Posterior cingulate gyrus (tissue), 11 donors: ENCODE measurements at places on chromosomes 13 and 19.

GRCh38 chr13:20495087-20496023 lies 30.3 kb downstream of the CRYL1 start:
- DNase-seq: peak; percentile 63

GRCh38 chr19:33245948-33246708 lies 20.5 kb upstream of the SLC7A10 start:
- no peak for DNase-seq

DNA sequence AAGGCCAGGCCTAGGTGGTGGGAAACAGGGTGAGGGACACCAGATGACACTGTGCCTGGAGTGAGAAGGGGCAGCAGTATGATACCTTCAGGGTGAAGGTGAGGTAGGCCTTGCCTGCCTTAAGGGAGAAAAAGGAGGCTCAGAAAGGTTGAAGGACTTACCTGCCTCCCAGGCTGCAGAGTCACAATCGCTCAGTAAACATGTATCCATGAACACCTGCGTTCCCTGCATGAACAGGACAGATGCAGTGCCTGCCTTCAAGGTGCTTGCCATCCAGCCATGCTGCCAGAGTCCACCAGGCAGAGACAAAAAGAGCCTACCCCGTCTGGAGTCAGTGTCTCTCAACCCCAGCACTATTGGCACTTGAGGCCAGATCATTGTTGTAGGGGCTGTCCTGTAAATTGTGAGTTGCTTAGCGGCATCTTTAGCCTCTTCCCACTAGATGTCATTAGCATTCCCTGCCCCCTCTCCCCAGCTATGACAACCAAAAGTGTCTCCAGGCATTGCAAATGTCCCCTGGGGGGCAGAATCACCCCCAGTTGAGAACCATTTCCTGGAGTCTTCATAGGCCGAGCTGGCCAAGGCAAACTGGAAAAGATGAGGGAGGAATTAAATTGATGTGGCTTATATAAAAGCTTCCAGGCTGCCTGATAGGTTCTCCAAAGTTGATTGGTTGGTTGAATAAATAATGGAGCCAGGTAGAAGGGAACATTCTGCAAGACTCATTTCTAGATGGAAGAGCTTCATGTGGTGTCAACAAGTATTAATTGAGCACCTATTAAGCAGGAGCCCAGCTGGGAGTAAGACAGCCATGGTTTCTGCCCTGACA lies 1.7 kb downstream of the MAP3K10 start:
- no peak for DNase-seq

GRCh38 chr13:110262508-110263291 lies 44.3 kb downstream of the COL4A1 start:
- DNase-seq: no peak

- DNase-seq: no peak
These were observed 9.2 kb upstream of the KANK3 start for GRCh38 chr19:8352134-8352827.

GRCh38 chr19:56681702-56682101 lies 10.1 kb upstream of the ZNF835 start:
- no peak for DNase-seq

- DNase-seq: no peak
These were observed 49.1 kb upstream of the UBAC2 start for GRCh38 chr13:99151516-99151915.

- DNase-seq: no peak
These were observed 25.0 kb downstream of the LAMP1 start for GRCh38 chr13:113322043-113322461.

GRCh38 chr13:100275746-100276145 lies 186.9 kb downstream of the PCCA start:
- no peak for DNase-seq

GRCh38 chr19:14563989-14564651 lies 7.7 kb downstream of the NDUFB7 start:
- no peak for DNase-seq

DNA sequence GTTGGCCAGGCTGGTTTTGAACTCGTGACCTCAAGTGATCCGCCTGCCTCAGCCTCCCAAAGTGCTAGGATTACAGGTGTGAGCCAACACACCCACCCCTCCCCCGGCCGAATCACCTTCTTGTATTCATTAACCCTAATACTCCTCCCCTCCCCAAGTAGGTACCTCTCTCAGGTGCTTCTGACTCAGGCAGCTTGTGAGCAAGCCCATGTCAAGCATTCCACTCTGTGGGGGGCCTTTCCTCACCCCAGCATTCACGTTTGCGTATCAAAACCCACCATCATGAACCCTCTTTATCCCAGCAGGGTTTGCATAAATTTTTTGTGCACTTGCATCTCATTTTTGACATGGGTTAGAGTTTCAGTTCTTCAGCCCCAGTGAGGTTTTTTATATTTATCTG lies 23.6 kb upstream of the RFXAP start:
- no peak for DNase-seq

DNA sequence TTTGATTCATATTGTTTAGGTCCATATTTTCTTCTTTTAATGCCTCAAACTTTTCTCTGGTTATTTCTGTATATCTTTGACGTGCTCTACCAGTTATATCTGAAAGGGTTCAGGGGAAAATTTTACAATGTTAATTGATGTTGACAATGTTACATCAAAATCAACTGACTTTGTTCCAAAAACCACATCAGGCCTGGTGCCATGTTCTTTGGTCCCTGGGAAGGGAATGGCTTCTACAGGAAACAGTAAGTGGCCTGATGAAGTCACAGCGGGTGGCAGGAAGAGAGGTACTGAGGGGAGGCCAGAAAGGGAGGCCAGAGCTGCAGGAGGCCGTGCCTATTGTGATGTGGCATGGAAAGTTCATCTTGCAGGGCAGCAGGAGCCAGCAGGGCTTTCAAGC lies 38.2 kb downstream of the CEP89 start:
- no peak for DNase-seq

GRCh38 chr13:23621316-23621645 lies 51.1 kb downstream of the TNFRSF19 start:
- no peak for DNase-seq

DNA sequence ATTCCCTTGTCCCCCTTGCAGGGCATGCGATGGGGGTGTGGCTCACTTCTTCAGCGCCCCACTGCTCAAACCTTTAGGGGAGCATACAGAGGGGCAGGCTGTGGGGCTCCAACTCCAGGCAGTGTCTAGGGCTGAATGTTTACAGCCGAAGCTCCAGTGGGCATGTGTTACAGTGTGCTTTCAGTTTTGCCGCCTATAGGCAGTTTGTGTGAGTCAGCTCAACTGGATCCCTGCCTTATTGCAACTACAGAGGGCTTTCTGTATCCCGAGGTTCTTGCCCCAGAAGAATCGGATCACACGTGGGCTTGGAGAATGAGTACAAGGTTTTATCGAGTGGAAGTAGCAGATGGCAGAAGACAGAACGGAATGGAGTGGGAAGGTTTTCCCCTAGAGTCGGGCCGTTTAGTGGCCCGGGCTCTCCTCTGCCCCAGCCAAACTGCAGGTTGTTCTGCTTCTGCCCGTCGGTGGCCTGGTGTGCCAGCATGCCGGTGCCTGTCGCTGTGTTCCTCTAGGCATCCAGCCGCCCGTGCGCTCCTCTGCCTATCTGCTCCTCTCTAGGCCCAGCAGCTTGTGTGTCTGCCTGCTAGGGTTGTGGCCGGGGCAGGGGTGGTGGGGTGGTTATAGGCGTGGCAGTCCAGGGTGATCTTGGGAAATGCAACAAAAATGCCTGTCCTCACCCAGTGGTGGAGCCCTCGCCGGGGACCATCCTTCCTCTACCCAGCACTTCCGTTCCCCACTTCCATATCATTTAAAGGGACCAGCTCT lies 435.9 kb upstream of the SGCG start:
- DNase-seq: no peak

DNA sequence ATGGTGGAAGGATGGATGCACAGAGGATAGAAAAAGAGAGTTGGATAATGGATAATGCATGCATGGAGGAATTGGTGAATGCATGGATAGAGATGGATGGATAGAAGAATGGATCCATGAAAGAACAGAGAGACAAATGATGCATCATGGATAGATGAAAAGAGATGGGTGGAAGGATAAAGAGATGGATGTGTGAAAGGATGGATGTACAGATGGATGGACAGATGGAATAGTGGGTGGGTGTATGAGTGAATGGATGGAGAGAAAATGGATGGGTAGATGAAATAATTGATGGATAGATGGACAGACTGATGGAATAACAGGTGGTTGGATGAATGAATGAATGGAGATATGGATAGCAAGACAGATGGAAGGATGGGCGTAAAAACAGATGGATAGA lies 25.7 kb downstream of the OLFM2 start:
- DNase-seq: no peak

GRCh38 chr13:57123681-57124080 lies 17.0 kb upstream of the PRR20A start:
- DNase-seq: peak; percentile 45

DNA sequence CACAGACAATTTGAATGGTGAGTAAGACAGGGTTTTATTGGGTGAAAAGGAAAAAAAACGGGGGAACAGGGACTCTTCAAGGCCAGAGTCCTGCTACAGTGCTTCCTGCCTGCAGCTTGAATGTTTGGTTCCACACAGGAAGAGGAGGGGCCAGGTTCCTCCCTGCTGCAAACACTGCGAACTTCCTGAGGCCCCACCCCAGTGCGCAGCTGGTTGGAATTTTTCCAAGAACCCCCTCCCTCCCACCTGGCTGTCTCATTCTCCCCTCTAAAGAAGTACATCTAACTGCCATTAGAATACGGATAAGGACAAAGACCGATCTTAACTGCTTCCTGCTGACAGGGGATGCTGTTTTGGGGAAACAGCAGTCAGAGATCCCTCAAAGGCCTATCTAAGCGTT lies 184.9 kb downstream of the GGACT start:
- DNase-seq: no peak

DNA sequence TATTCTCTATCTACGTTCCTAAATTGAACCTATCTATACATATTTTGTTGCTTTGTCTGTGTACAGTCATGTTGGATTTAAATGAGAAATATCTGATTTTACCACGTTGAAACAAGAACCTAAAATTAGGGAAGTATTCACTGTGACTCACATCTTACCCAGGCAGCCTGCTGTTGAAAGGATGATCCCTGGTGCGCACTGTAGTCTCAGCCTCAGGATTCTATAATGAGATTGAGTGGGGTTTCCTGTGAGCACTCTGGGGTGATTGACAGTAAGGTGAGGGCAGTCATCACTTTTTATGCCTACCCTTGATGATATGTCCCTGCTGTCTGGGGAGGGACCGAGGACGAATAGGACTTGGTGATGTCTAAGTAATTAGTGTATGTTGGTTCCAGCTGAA lies 35.4 kb downstream of the PCCA start:
- DNase-seq: no peak

GRCh38 chr13:73729046-73729445 lies 405.2 kb downstream of the KLF12 start:
- DNase-seq: no peak

DNA sequence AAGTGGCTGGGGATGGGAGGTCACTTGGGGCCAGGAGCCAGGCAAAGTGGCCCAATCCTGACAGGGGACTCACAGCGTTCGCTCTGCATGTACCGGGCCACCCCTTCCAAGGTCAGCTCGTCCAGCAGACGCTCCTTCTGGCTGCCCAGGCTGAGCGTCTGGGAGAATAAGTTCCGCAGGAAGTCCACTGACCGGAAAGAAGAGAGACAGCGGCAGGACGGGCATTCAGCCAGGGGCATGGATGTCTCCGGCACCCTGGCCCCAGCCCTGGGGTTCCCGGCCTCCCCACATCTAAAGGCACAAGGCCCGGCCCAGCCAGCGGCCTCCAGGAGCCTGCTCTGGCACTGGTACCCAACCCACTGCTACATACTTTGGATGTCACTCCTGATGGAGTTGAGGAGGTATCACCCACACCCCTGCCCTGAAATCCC lies 6.1 kb downstream of the SIRT2 start:
- no peak for DNase-seq

- DNase-seq: no peak
These were observed 7.3 kb downstream of the ADGRL1 start for GRCh38 chr19:14198384-14199376.

GRCh38 chr19:23318143-23318542 lies 67.9 kb upstream of the ZNF724 start:
- DNase-seq: no peak

DNA sequence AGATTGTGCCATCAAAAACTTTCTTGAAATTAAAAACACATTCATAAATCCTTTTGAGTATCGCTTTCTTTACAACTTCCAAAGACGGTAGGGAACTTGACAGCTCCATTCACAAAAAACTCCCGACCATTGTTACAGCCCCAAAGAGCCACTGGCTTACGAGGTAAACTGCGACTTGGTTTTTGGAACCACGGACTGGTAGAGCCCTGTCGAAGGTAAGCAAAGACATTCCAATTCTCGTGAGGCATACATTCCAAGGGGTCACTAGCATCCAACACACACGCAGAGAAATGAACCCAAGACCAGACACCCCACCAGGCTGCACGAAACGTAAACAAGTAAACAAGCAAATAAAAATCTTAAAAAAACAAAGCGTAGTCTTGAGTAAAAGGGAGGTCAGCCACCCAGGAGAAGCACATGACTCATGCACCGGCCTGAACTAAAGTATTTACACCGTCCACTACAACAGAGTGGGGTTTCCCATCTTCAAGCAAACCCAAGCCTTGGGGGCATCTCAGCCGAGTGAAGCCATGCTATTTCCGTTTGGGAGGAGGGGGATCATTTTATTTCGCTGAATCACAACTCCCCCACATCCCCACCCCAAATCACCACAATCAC lies 1.4 kb downstream of the BRD4 start:
- DNase-seq: no peak

DNA sequence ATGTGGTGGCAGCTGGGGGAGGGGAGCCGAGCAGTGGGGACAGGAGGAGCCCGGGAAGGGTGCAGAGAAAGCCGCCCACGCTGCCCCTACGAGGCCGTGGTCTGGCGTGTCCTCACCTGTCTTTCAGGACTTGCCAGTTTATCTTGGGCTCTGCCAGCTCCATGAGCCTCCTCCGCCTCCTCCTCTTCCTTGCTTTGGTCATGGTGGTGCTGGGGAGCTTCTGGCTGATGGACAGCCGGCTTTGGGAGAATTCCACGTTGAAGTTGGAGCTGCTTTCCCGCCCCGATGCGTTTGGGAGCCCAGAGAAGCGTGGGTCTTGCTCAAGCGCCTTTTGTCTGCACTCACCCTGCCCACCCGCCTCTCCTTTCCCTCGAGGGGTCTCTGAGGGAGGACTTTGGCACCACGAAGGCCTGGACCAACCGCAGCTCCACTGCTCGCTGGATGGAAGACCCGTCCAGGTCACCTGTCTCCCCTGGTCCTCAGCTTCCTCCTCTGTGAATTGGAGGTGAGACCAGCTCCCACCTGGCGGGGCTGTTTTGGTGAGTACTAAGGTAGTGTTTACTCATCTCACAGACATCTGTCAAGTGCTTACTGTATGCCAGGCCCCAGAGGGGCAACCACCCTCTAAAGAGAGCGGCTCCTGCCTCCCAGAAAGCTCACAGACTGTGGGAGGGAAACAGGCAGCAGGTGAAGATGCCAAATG lies 29.7 kb upstream of the MIER2 start:
- no peak for DNase-seq

DNA sequence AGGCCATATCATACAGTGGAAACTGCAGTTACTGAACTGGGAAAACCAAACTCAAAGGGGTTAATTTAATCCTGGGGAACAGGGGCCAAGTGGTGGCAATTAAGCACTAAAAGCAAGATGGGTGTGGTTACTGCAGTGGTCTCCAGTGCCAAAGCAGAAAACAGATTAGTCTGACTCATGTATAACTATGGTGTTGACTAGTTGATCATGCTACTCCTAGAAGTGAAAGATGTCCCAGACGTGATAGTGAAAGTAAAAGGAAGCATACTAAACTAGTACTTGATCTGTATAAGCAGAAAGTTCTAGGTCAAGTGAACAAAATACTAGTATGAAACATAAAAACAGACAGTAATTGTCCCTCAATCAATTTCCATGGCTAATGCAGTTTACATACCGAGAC lies 360.0 kb upstream of the SLITRK5 start:
- no peak for DNase-seq
